ENCODE measurements at places on chromosomes 4 and X. TPM values are rescaled to one million over a fixed set of nuclear protein-coding genes. Genes with fewer than 3 reads are reported as not detected.
A peak's percentile ranks its signal among the peaks of the same experiment; 100 is the strongest.

DNA sequence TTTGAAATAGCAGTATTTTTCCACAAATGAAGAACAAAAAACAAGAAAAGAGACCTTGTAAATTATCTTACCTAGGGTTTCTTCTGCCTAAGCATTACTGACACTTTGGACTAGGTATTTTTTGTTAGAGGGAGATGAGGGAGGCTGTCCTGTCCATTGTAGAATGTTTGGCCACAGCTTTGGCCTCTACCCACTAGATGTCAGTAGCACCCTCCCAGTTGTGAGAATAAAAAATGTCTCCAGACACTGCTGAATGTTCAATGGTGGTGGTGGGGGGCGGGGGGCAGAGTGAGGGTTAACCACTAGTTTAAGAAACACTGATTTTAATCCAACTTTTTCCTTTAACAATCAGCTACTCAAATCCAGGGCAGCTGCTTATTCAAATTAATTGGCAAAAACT lies 25.8 kb downstream of the OTUD4 start:
- DNase-seq: no peak

GRCh38 chrX:110941906-110942305 lies 146.3 kb upstream of the CHRDL1 start:
- DNase-seq: no peak

PASD1 gene
- total RNA-seq: not detected

GRCh38 chr4:20251031-20251795 lies 492 bp upstream of the SLIT2 start:
- no peak for DNase-seq

TRPC5OS gene
- total RNA-seq: not detected

GRCh38 chr4:42320822-42321388 lies 76.4 kb upstream of the SHISA3 start:
- no peak for DNase-seq

MAGEE1 gene
- total RNA-seq: 9.5 TPM

GRCh38 chrX:116873671-116874070 lies 410.9 kb upstream of the CT83 start:
- DNase-seq: no peak

DNA sequence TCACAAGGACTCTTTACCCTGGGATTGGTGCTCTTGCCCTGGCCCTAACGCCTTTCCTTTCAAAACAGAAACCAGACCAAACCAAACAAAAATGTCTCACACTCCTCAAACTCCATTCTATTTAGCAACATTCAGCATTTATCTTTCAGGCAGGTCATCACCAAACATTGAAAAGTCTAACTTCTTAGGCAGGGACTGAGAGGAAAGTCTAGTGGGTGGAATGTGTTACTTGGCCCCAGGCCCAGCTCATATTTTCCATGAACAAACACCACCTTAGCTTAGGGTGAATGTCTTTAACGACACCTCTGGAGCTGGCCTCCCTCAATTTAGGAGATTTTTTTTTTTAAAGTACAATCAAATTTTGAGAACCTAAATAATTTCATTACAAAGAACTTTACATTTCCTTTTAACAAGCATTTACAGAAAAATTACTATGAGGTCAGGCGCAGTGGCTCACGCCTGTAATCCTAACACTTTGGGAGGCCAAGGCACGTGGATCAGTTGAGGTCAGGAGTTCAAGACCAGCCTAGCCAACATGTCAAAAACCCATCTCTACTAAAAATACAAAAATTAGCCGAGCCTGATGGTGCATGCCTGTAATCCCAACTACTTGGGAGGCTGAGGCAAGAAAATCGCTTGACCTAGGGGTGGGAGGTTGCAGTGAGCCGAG lies 10.2 kb upstream of the N4BP2 start:
- peak; percentile 38 for DNase-seq

SPANXD gene
- not detected for total RNA-seq

- DNase-seq: no peak
Observed at GRCh38 chrX:79133904-79134303, 10.6 kb upstream of the GPR174 start.

PLP2 gene
- total RNA-seq: 105 TPM

GRCh38 chrX:1106478-1107210 lies 105.8 kb downstream of the CRLF2 start:
- DNase-seq: no peak

NAA10 gene
- total RNA-seq: 64.2 TPM

DNA sequence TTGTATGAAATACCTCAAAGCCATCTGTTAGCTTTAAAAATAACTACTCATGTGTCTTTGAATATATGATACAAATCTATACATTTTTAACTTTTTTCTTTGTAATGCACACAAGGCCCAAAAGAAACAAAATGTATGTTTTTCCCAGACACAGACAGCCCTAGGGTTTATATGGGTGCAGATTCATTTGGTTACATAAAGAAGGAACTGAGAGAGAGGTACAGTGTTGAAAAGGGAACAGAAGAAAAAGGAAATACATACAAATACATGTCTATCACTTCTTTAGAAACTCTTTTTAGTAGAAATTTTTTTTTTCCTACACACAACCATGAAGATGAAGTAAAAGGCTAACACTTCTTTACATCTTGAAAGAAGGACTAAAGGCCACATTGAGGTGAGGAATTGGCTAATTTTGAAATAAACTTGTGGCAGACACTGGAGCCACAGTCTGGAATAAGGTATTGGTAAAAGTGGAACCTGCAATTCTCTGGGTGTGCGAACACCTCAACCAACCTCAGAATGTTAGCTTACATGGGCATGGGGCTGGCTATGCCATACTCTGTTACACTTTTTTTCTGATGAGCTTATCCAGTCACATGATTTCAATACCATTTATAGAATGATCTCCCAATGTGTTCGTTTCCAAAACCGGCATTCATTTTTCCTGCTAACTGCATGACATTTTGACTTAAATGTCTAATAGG lies 67.9 kb downstream of the FAM47C start:
- DNase-seq: no peak

GRCh38 chr4:15488136-15488535 lies 18.5 kb downstream of the CC2D2A start:
- no peak for DNase-seq

- no peak for DNase-seq
Observed at GRCh38 chrX:43853225-43853828, 28.9 kb downstream of the MAOB start.

- DNase-seq: no peak
Observed at GRCh38 chrX:30488092-30488491, 89.5 kb downstream of the TASL start.

ZFX gene
- 80.8 TPM for total RNA-seq

GRCh38 chr4:98092833-98093439 lies 50.3 kb downstream of the STPG2 start:
- no peak for DNase-seq

TMEM156 gene
- 1.5 TPM for total RNA-seq
